ENCODE measurements at places on chromosomes 7 and 10. TPM values are rescaled to one million over a fixed set of nuclear protein-coding genes. Genes with fewer than 3 reads are reported as not detected.

The CLDN4 gene
- not detected for total RNA-seq

The IFIT3 gene
- total RNA-seq: 12.3 TPM

The MRC1 gene
- 0.05 TPM for total RNA-seq

The H2BK1 gene
- not detected for total RNA-seq

The NAT16 gene
- total RNA-seq: not detected

The OPALIN gene
- not detected for total RNA-seq

The PNLIP gene
- total RNA-seq: not detected

Measured in myocyte (in vitro differentiated cells).